ENCODE measurements at places on chromosomes 5 and 9.

- DNase-seq = no peak
Measured at GRCh38 chr9:127739614-127740330, 4.7 kb upstream of the TOR2A start.

DNA sequence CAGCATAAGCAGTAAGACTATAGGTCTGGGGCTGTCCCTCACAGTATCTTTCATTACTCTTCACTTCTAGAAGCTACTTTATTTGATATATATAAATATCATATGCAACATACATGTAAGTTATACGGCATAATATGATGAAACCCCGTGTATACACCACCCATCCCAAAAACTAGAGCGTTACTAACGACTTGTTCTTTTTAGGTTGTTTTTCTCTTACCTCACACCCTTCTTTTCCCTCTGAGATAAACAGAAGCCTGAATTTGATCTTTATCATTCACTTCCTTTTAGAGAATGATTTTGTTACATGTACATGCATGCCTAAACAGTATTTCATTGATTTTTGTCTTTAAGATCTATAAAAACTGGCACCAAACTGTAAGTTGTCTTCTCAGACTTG is 3.7 kb downstream of the TRMO start:
- DNase-seq = no peak

GRCh38 chr5:120535900-120536299 is 71.8 kb downstream of the PRR16 start:
- no peak for DNase-seq

DNA sequence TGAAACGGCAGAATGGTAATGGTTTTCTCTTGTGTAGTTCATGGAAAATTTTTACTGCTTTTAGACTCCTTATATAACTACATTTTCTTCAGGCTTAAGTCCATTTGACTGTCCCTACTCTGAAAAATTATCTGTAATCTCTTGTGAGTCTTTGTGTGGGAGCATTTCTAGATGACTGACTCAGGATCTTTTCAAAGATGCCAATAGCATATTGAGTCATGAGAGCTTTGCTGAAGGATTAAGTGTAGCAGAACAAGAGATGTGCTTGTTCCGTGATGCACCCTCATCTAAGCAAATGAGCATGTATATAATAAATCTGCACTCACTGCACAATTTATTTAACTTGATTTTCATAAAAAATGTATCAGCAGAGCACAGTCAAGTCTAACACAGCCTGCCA is 298.7 kb upstream of the CDH6 start:
- no peak for DNase-seq

- no peak for DNase-seq
Measured at GRCh38 chr5:172165465-172165864, 22.6 kb downstream of the STK10 start.

DNA sequence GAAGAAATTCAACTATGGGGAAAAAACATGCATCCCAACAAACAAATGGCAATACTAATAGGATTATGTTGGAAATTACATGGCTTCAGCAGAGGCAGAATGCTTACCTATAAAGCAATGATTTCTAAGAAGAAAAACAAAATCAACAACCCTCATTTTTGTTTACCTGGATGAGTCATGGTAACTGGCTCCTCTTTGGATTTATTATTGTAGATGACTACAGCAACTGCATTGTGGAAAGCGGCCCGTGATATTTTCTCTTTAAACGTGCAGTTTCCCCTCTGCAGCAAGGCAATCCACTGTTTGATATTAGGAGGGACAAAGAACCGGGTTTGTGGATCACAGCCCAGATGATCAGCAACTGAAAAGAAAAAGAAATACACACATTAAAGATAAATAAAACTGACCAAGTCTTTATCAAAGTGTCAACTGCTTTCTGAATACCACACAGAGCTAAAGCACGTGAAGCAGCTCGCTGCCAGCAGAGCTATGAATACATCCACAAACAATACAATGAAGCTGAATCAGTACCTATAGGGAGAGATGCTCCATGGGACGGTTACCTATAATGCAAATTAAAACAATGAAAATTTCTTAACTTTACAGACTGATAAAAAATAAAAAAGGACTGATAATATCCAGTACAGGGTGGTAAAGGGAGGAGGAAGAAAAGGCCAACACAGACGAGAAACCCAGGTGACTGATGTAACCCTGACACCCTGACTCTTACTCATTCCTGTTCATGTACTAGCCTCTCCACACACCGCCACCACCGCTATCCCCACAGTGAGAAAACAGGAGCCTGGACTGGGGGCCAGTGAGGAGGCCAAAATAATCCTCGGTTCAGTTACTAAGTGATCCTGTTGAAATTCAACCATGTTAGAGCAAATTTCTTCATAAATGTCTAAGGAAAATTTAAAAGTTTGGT is 31.0 kb downstream of the RNF130 start:
- no peak for DNase-seq
